ENCODE measurements at places on chromosomes 5 and 9.
A peak's percentile ranks its signal among the peaks of the same experiment; 100 is the strongest.

DNA sequence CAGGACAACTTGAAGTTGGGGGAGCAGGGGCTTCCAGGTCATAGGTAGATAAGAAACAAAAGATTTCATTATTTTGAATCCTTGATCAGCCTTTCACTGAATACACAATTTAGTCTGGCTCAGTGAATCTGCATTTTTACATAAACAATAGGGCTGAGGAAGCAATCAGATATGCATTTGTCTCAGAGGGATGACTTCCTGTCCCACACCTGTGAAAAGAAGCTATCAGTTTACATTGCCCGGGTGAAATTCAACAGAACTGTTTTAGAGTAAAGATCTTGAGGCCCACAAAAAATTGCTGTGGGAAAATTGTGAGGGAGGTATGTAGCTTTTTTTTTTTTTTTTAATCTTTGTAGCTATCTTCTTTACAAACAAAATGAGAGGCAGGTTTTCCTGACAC is 38.3 kb downstream of the DNAJB5 start:
- DNase-seq: no peak

DNA sequence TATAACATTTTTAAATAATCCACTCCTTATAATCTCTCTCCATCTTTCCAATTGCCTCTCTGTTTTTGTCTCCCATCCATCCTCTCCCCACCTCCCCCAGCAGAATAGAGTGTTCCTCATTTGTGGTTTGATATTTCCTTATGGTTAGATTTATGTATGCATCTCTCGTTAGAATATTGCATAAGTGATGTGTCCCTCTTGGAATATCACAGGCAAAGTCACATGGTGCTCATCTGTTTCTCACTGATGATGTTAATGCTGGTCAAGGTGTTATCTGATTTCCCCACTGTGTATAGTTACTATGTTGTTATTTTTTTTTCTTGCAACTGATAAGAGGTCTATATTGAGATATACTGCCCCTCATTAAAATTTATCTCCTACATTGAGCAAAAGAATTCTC is 3.1 kb upstream of the LRRC70 start:
- DNase-seq: no peak

- no peak for DNase-seq
Measured at GRCh38 chr5:165209101-165209727, 1703.8 kb downstream of the MAT2B start.

DNA sequence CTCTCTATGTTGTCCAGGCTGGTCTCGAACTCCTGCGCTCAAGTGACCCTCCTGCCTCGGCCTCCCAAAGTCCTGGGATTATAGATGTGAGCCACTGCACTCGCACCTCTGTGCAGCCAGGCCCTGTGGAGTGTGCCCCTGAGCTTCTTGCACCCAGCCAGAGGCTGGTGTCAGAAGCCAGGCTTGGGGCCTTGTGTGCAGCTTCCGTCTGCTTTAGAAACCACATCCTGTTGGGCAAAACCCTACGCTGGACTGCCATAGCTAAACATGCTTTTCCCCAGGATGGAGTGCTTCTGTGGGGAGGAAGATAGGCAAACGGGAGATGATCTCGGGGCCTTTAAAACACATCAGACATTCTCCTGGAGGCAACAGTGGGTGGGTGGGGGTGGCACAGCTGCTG is 40.1 kb downstream of the PRRT1B start:
- DNase-seq: peak; percentile 32

DNA sequence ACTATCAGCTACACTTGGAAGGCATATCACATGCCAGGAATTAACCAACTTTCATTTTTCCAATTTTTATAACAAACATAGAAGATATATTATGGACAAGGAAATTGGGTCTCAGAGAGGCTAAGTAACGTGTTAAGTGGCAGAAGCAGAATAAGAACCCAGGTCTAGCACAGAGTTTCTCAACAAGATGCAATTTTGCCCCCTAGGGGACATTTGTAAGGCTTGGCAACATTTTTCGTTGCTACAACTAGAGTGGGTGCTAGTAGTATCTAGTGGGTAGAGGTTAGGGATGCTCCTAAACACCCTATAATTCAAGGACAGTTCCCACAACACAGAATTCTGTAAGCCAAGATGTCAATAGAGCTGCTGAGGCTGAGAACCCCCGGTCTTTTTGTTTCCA is 180.6 kb downstream of the SNCAIP start:
- no peak for DNase-seq

- DNase-seq: peak; percentile 75
Measured at GRCh38 chr9:122810306-122810946, 10.5 kb downstream of the OR1K1 start.

- no peak for DNase-seq
Measured at GRCh38 chr5:78550891-78551290, 97.7 kb downstream of the LHFPL2 start.

DNA sequence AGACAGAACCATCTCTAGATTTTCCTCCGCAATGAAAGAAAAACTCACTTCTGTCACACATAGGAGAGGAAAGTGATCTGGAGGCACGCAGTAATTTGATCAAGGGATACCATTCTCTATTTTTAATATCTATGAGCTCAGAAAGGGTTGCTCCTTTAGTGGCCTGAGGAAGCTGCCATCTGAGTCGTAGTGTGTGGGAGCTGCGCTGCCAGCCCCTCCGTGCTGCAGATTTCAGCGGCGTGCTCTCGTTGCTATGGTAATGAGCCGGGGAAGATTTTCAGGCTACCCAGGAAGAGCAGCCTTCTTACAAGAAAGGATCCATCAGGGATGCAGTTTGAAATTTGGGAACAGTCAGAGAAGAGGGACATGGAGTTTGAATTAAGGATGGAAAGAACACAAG is 17.1 kb upstream of the GOLM1 start:
- DNase-seq: no peak

GRCh38 chr5:180803181-180804128 is 849 bp upstream of the MGAT1 start:
- DNase-seq: peak; percentile 76

DNA sequence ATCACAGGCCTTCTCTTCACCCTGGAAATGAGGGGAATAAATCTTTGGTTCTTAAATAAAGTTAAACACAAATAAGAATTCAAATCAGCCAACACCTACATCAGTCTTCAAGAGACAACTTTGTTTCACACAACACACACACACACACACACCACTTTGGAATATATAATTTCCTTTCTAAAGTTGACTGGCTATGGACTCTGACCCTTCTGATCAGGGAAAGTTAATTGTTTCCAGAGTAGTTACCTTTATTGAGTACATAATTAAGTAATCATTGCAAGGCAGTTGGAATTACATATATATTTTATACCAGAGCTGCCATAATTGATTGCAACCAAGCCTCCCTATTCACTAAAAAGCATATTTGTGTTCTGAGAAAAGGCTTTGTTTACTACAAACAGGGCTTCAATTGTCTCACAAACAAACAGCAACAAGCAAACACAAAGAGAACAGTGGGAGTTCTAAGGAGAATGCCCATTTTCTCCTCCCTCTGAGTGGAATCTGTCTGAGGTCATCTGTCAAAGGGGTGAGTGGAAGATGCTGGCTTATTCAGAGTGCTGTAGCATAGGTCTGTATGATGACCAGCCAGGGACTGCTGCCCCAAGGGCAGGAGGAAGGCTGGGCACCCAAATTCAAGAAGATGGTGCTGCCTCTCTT is 136.6 kb downstream of the SEMA6A start:
- DNase-seq: no peak

DNA sequence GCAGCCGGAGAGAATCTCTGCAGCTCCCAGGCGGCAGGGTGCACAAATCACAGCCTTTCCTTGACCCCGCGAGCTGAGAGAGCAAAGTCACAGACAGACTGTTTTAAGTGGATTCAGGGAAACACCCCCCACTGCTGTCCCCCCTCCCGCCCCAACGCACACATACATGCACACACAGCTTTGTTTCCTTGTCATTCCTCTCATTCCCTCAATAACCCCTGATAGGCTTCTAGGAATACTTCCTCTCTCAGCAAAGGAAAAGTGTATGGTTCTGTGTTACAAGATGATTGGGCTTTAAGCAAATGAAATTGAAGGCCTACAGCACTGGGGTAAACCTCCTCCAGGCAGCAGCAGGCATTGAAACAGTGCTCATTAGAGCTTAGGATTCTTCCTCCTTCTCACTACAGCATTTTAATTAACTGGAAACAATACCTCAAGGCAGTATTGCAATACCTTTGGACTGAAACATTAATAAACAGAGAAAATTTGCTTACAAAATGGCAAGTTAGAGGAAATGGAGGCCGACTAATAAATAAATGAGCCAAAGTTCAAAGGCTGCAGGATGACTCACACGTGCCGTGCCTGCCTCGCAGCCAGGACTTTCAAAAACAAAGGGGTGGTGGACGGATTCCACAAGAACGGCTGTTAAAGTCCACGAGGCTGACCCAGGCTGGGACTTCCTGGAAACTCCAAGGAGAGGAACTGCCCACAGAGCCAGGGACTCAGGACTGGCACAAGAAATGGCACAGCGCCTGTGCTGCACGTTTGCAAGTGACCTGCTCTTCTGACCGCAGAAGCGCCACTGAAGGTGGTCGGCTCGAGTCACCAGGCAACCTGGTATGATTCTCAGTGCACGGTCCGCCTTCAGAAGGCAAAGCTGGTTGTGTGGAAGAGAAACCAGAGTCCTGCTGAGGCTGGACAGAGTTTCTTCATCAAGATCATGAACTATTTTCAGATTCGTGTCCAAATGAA is 236.2 kb downstream of the SYK start:
- no peak for DNase-seq

GRCh38 chr5:14105718-14106410 is 37.3 kb upstream of the TRIO start:
- DNase-seq: no peak

- no peak for DNase-seq
Measured at GRCh38 chr5:8831854-8832253, 714.0 kb downstream of the SEMA5A start.

GRCh38 chr5:88873447-88873846 is 9.5 kb downstream of the MEF2C start:
- no peak for DNase-seq

DNA sequence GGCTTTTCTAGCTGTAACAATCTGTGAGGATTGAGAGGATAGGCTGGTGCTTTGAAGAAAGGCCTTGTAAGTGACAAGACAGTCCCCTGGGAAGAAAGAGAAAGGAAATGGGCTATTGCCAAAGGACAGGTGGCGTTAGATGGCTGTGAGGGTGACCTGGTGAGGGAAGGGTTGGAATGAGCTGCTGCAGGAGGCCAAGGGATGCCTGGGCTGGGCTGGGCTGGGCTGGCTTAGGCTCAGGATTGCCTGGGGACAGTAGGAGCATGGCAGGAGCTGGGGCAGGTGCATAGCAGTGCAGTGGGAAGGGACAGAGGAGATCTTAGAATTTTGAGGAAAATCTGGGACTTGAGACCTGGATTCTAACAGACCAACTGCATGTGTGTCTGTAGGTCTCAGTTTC is 9.7 kb upstream of the MYOZ3 start:
- no peak for DNase-seq

DNA sequence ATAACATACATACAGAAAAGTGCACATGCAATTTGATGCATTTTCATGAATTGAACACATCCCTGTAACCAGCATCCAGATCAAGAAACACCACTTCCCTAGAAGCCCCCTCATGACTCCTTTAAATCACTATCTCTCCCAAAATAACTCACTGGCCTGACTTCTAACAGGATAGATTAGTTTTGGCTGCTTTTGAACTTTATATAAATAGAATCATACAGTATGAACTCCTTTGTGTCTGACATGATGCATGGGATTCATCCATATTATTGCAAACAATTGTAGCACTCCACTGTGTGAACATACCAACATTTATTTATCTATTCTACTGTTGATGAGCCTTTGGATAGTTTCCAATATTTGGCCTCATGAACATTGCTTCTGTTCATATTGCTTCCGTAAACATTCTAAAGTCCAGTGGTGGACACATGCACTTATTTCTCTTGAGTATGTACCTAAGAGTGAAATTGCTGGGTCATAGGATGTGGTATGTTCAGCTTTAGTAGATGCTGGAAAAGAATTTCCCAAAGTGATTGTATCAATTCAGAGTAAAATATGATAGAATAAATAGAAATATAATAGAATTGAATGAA is 148.7 kb upstream of the GDNF start:
- DNase-seq: no peak

All from stimulated activated CD4-positive, alpha-beta T cell treated with anti-CD3 and anti-CD28 coated beads, Interleukin-4, amount 100 ng/mL, for 1 hour (primary cell).